ENCODE measurements at places on chromosomes 12 and 14.

DNA sequence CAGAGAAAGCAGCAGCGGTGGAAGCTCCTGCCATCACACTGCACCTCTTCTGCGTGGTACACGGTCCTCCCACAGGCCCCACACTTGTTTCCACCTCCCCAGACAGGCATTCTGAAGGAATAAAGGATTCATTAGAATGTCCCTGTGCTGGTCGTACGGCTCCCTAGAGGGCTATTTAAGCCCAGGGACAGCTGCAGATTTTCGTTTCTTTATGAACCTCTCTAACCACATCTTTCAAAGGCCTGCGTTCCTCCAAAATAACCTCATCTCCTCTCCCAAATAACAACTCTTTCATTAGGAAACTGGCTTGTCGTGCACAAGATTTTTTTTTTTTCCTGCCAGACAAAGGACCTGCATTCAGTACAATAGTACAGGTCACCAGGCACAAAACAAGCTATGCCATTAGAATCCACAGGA is 12.7 kb downstream of the CSRP2 start:
- DNase-seq, result peak; percentile 81

DNA sequence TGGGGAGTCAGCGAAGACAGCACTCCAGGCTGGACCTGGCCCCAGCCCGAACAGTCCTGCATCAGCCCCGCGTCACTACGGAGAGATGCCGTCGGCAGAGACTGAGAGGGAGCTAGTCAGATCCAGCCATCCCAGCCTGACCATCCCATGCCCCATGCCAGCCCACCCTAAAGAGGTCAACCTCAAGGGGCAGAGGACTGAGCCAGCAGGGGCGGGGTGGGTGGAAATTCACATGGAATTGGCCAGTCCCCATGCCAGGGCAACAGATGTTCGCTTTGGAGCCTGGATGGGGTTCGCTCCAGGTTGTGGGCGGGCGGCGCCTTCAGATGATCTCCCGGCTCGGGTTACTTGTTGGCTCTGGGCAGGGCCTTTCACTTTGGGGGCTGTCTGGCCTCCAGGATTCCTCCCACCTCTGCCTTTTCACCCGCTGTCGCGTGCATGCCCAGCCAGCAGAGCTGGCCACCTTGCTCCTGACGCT is 154.3 kb downstream of the TSPAN9 start:
- peak; percentile 87 for DNase-seq

GRCh38 chr14:70354204-70354603 is 5.3 kb downstream of the COX16 start:
- DNase-seq, result no peak

DNA sequence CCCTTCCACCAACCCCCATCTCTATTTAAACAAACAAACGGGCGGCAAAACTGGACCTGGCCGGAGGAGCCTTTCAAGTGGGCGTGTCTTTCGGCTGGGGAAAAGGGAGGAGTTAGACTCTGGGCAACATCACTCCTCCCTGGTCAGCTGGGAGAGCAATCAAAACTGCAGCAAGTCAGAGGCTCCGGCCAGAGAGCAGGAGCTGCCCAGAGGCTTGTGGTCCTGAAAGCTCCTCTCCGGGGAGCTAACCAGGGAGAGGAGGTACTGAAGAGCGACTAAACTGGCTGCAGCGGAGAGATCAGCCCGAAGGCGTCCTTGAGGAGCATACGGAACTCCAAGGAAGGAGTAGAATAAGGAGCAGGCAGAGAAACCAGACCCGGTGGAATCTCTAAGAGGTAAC is at the start of gene NEUROD4:
Gene NEUROD4 (plus strand): TSS at position 191 of the 400 bp plus-strand sequence. CDS start 6,466 bp downstream, outside the sequence.
- peak; percentile 86 for DNase-seq

Measured in NCI-H524 (cell line).